ENCODE measurements at places on chromosomes 1 and 21.

DNA sequence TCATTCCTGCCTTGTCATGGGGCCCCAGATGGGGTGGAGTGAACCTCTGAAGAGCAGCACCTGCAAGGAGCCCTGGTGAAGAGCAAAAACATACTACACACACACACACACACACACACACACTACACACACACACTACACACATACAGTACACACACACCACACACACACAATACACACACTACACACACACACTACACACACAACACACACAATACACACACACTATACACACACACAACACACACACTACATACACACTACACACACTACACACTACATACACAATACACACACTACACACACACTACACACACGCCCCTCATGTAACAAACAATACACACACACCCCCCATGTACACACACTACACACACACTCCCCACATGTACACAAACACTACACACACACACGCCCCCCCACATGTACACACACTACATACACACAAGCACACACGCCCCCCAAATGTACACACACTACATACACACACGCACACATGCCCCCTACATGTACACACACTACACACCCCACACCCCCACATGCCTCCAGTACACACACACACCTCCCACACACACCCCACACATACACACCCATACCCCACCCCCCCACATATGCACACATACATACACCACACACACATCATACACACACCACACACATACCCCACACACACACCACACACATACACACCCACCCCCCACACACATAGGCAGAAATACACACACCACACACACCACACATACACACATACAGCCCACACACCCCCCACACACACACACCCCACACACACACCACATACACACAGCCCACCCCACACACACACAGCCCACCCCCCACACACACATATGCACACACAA is 9.3 kb downstream of the SLC2A5 start:
- DNase-seq = no peak

DNA sequence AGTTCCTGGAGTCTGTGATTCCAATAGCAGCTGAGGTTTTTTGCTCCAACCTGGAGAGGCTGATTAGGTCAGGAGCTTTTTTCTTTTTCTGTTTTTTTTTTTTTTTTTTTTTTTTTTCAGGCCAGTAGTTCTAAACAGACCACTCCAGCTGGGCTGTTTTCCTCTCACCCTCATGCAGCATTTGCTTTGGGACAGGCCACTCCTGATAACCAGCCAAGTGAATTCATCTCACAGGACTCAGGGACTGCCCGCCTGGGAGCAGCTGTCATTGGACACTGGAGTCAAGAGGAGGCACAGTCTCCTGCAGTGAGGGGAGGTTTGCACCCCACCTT is 22.9 kb downstream of the PLXNA2 start:
- DNase-seq = no peak

DNA sequence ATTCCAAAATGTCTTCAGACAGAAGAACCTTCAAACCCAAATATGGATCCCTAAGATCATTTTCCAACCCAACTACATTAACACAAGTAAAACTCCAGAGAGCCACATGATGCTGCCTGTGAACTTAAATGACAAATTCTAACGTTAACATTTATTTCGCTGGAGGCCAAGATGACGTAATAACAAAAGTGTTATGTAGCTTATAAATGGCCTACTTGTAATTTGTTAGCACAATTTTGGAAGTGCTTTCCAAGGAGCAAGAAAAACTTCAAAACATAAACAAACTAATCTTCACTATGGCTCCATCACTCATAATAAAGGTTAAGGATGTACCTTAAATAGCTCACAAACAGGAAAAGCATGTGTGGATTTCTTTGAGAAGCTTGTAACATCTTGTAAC is 126.7 kb downstream of the HLCS start:
- no peak for DNase-seq

- DNase-seq = no peak
Measured at GRCh38 chr1:67201891-67202290, 35.6 kb downstream of the IL23R start.

GRCh38 chr1:41698916-41699860 is 214.7 kb upstream of the EDN2 start:
- DNase-seq = no peak

DNA sequence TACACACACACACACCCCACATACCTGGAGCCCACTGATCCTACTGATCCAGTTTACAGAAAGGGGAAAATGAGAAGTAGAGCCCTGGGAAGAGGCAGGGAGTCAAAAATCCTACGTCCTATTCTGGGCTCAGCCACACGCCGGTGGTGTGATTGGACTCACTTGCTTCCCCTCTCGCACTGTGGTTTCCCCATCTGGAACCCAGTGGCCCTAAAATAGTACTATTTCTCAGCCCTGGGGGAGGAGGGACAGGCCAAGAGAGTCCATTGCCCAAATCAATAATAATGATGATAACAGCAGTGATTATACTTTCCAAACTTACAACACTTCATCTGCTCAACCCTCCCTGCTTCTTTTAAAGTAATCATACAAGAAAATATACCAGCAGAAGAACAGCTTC is 2.9 kb upstream of the PIGR start:
- no peak for DNase-seq

DNA sequence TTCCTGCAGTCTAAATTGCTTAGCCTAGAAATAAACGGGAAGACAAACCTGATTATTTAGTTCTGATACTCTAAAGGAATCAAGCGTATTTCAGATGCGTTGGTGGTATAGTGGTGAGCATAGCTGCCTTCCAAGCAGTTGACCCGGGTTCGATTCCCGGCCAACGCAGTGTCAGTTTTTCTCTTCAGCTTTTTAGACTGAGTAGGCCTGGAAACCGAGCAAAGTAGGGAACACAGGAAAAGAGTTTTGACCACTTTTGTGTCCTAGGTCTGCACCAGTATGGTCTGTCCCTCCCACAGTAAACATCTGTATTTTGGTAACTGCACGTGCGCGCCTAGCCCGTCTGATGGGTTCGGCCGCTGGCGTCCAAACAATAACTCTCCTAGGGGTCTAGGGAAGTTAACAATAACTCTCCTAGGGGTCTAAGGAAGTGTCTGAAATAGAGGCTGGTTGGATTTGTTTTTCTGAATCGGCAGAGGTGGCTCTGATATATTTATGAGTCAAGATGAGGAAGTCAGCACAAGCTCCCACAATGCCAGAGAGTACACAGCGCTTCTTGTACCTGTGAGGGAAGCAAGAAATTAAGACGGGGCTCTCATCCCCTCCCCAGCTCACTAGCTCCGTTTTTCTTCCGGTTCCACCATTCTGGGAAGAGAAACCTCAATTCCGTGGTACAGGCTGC is 15.6 kb upstream of the HJV start:
- peak; percentile 84 for DNase-seq

- DNase-seq = no peak
Measured at GRCh38 chr1:183094351-183094750, 71.1 kb downstream of the LAMC1 start.

- no peak for DNase-seq
Measured at GRCh38 chr21:43632373-43632905, 26.8 kb downstream of the HSF2BP start.

- DNase-seq = no peak
Measured at GRCh38 chr1:232046451-232047306, 420.1 kb downstream of the DISC1 start.

GRCh38 chr1:110017792-110018191 is 16.6 kb upstream of the STRIP1 start:
- no peak for DNase-seq

- DNase-seq = peak; percentile 83
Measured at GRCh38 chr1:9593492-9594465, 5.1 kb downstream of the TMEM201 start.

DNA sequence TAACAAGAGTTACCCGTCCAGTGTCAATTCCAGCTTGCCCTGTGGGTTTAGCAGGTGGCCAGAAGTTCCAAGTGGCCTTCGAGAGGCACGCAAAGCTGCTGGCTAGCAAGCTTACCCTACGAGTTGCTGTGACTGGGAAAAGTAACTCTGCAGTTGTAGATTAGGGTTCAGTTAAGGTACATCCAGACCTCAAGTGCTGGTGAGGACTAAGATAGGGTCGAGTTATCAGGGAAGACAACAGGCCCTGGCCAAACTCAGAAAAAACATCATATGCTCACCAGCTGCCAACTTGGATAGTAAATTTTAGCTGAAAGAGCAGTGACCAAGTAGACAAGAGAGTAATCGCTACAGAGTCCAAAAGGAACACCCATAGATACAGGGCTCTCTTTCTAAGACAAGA is 27.7 kb upstream of the LRRC7 start:
- no peak for DNase-seq

DNA sequence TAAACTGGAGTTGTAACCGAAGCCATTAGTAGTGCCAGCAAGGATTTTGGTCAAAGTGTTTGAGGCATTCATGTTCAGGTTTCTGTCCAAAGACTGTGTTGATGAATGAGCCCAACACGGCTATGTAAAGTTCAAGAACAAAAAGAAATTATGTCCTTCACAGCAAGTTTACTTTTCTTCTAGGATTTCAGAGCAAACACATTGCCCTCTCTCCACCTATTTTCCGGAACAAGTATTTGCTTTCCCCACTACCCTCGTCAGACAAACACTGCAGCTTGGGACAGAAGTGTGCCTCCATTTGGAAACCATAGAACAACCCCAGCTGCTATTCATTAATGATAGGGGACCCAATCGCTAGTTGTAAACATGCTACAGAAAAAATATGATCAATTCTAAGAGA is 151.4 kb upstream of the C1orf105 start:
- DNase-seq = no peak

DNA sequence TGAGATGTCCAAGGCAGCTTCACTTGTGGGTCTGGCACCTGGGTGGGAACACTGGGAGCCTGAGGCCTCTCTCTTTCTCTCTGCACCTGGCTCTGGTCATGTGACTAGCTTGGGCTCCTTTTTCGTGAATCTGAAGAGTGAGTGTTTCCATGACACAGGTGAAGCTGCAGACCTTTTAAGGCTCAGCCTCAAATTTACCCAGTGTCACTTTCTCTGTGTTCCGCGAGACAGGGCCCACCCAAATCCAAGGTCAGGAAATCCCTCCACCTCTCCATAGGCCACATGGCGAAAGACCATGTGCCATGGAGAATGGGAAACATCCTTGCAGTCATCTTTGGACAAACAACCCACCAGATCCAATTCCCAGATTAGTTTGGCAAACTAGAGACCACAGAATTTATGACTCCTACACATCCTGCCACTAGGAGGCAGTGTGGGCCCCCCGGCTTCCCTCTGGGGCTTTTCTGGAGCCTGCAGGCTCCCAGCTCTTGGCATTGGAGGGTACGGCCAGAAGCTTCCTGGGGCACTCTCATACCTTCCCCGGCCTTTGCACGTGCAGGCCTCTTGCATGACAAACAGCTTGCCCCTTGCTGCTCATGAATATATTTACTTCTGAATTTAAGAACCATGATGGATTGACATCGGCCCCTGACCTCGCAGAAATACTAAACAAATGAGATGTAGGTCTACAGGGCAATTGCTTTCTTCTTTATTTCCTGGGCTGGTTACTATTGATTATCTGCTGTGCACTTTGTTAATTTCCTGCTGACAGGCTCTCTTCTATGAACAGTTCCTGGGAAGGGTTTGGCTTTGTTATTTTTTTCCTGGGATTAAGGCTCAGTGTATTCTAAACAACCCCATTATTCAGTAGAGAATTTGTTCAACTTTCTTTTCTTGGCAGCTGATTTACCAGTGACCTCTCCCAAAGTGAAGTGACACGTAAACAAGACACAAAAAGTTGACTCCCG is 180.7 kb downstream of the KAZN start:
- DNase-seq = no peak

DNA sequence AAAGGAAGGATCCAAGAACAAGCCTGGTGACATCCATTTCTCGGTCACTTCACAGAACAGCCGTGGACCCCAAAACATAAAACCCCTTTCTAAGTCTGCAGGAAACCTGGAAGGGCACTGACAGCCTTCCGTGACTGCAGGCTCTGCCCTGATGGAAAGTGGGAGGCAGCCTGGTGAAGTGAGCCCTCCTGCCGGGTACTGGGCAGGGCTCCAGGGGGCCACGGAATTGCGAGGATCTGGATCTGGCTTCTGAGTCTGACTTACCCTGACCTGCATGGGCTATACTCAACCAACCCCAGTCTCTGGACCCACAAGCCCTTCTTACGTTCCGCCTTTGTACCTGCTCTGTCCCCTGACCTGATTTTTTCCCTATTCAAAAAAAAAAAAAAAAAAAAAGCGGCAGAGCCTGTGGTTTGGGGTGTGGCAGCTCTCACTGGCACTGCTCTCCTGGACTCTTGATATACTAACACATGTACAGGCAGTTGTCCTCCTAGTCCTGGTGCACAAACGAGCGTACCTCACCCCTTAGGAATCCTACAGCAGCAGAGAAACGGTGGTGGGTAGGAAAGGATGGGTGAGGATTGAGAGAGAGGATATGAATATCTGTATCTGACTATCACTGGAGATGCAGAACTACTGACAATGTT is 82.9 kb downstream of the BEND5 start:
- DNase-seq = no peak

DNA sequence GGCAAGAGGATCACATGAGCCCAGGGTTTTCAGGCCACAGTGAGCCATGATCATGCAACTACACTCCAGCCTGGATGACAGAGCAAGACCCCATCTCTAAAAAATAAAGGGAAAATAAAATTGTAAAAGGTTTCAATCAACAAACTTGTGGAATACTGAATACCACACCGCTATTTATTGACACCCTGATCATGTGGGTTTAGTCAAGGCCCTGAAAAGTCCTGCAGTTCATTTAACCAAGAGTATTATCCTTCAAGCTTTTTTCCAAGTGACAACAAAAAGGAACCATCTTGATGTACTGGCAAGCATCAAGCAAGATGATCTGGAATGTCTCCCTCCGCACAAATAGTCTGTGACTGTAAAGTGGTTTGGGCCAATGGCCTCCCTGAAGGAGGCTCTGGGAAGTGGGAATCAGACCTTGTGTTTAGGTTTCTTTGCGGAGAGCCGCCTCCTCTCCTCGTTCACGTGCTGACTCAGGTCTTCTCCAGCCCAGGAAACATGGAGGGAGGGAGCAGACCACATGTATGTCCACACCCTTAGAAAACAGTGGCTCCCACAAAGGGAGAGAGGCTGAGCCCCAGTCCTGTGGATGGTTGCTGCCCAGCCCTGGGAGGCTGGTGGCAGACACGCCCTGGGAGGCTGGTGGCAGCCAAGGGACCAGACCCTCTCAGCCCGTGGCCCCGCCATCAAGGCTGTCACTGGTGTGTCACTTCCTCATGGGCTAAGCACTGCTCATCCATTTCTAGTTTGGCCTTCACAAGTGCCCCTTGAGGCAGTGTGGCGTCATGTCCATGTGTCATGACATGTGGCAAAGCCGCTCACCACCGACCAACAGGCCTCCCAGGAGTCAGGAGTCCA is 56.7 kb downstream of the RIPK4 start:
- no peak for DNase-seq

GRCh38 chr21:17488620-17489019 is 24.2 kb upstream of the CXADR start:
- no peak for DNase-seq

Data from ureter (tissue), 1 donor.